Activated naive CD8-positive, alpha-beta T cell treated with anti-CD3 and anti-CD28 coated beads, Interleukin-2, amount 10 ng/mL, durations not matched to agents 7 days and 5 days (primary cell): ENCODE measurements at places on chromosomes 4 and X.

- no peak overlapping the region for H3K4me3 ChIP-seq
- no peaks in the 10 kb centered on the region for H3K4me1 ChIP-seq
- no peaks in the 10 kb centered on the region for H3K36me3 ChIP-seq
- DNase-seq = no peak
Measured at GRCh38 chr4:14924812-14925344, 77.4 kb upstream of the CPEB2 start.

DNA sequence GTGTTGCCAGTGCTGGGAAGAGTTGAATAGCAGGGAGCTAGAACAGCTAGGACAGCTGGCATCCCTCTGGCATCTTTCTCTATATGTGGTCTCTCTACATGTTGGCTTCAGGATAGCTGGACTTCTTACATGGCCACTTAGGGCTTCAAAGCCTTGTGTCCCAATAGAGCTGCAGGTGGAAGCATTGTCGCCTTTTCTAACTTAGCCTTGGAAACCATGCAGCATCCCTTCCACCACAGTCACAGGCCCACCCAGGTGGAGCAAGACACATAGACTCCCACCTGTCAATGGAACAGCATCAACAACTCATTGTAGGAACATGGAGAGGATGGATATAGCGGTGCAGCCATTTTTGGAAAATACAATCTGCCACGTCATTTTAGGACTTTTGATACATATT, 149.0 kb downstream of the AASDH start:
- H3K4me1 ChIP-seq = no peaks in the 10 kb centered on the region
- no peak for DNase-seq
- H3K36me3 ChIP-seq = peaks cover 2% of the 10 kb centered on the region
- no peak overlapping the region for H3K4me3 ChIP-seq

DNA sequence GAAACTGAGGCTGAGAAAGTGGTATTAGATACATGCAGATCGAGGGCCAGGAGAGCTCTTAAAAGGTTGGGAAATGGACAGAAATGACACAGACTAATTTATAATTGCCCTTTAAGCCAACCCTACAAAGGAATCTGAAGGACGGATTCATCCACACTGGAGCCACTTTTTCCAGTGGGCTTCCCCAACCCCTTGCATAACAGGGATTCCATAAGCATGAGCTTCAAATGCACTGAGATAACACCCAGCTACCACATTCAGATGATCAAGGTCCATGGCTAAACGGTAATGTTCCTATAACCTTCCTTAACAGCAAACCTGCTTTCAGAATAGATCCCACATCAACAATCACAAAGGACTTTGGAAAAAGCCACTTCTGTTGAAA, 34.2 kb downstream of the PLAC1 start:
- no peaks in the 10 kb centered on the region for H3K36me3 ChIP-seq
- DNase-seq = no peak
- no peak overlapping the region for H3K27ac ChIP-seq
- no peak overlapping the region for H3K4me3 ChIP-seq
- no peaks in the 10 kb centered on the region for H3K4me1 ChIP-seq

GRCh38 chr4:137659431-137659830, 127.1 kb upstream of the PCDH18 start:
- no peaks in the 10 kb centered on the region for H3K27me3 ChIP-seq
- no peak overlapping the region for H3K4me3 ChIP-seq
- H3K27ac ChIP-seq = no peak overlapping the region

DNA sequence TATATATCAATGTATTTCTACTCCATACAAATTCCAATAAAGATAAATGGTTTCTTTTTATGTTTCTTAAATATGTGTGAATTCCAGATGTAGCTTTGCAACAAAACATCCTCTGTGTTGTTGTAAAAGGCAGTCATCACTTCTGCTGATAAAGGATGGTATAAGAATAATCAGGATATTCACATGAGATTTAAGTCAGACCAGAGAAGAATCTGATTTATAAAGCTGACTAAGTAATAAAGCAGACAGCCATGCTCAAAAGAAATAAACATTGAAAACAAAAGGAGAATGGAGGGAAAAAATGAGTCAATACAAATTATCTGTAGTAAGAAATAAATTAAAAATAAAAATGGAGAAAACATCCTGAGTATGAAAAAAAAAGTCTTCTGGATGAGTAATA, 27.0 kb upstream of the SLC7A11 start:
- no peaks in the 10 kb centered on the region for H3K4me1 ChIP-seq
- H3K27me3 ChIP-seq = peaks cover 12% of the 10 kb centered on the region
- H3K36me3 ChIP-seq = no peaks in the 10 kb centered on the region
- no peak overlapping the region for H3K4me3 ChIP-seq
- no peak for DNase-seq

- H3K27ac ChIP-seq = no peak overlapping the region
Measured at GRCh38 chr4:174154215-174154854, 129.1 kb downstream of the FBXO8 start.
